ENCODE measurements at places on chromosomes 3 and 15. TPM values are rescaled to one million over a fixed set of nuclear protein-coding genes. Genes with fewer than 3 reads are reported as not detected.

GRCh38 chr15:101502572-101503295 is 13.2 kb upstream of the PCSK6 start:
- peak; percentile 57 for DNase-seq
- no peaks in the 10 kb centered on the region for H3K36me3 ChIP-seq
- H3K4me3 ChIP-seq, result no peak overlapping the region
- no peaks in the 10 kb centered on the region for H3K27me3 ChIP-seq

DNA sequence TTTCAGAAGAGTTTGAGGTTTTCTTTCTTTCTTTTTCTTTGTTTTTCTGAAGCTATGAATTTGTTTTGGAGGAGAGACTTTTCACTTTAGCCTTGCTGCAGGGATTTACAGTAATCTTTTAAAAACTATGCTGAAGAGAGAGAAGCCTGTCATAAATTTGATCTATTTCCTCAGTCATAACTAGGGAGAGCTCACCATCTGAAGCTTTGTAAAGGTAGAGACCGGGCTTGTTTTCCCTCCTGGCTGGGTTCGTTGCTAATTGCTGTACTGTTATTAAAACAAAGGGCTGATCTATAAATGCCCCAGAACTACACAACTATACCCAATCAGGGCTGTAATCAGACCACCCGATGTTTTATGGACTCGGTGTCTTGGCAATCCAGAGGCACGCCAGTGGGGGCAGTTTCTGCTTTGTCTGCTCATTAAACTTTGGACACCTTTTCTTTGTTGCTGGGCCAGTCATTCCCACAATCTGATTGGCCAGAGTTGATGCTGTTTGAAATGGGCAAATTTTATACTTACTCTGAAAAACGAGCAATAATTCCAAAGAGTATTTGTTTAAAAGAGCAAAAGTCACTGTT is 164.3 kb downstream of the CACNA1D start:
- no peaks in the 10 kb centered on the region for H3K27me3 ChIP-seq
- no peak overlapping the region for H3K4me3 ChIP-seq
- H3K36me3 ChIP-seq, result no peaks in the 10 kb centered on the region
- no peak for DNase-seq
- H3K27ac ChIP-seq, result no peak overlapping the region

- DNase-seq, result no peak
- H3K27ac ChIP-seq, result no peak overlapping the region
- H3K36me3 ChIP-seq, result no peaks in the 10 kb centered on the region
- H3K27me3 ChIP-seq, result no peaks in the 10 kb centered on the region
Measured at GRCh38 chr3:31709005-31709404, 176.3 kb downstream of the STT3B start.

GRCh38 chr3:170475092-170475685 is 56.5 kb downstream of the CLDN11 start:
- no peaks in the 10 kb centered on the region for H3K27me3 ChIP-seq
- H3K4me1 ChIP-seq, result peaks cover 20% of the 10 kb centered on the region
- no peak overlapping the region for H3K4me3 ChIP-seq
- DNase-seq, result no peak
- H3K36me3 ChIP-seq, result no peaks in the 10 kb centered on the region
- H3K27ac ChIP-seq, result no peak overlapping the region

DNA sequence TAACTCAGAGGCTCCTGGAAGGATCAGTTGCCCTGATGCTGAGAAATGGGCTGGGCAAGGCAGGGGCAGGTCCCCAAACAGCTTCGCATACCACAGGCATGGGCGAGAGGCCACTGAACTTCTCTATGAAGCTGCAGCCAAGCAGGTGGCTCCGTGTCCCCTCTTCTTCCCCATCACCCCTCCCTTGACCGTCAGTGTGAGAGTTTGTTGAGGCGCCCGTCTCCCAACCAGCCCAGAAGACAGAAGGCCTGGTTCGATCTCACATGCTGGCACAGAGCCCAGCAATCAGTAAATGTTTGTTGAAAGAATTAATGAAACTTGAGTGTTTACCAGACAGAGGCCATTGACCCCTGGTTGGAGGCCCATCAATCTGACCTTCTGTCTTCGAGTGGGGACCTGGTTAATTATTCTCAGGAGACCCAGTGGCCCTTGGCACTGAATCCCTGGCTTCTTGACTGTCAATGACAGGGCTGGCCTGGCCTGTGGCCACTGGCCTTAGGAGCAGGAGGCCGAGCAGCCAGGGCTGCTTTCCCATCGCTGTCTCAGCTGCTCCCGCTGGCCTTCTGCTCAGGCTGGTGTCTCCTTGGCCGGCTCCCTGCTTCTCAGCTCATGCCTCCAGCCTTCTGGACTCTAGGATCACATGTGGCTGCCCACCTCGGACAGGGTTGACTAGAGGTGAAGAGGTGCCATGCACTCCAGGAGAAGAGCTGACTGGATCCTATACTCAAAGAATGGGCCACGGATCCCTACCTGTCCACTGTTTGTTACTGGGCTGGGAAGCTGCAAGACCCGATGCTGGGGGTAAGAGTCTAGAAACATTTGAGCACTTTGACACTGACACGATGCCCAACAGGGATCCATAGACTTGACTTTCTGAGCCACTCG is 113.4 kb downstream of the ASB7 start:
- no peaks in the 10 kb centered on the region for H3K4me1 ChIP-seq
- no peaks in the 10 kb centered on the region for H3K36me3 ChIP-seq
- no peaks in the 10 kb centered on the region for H3K27me3 ChIP-seq

DNA sequence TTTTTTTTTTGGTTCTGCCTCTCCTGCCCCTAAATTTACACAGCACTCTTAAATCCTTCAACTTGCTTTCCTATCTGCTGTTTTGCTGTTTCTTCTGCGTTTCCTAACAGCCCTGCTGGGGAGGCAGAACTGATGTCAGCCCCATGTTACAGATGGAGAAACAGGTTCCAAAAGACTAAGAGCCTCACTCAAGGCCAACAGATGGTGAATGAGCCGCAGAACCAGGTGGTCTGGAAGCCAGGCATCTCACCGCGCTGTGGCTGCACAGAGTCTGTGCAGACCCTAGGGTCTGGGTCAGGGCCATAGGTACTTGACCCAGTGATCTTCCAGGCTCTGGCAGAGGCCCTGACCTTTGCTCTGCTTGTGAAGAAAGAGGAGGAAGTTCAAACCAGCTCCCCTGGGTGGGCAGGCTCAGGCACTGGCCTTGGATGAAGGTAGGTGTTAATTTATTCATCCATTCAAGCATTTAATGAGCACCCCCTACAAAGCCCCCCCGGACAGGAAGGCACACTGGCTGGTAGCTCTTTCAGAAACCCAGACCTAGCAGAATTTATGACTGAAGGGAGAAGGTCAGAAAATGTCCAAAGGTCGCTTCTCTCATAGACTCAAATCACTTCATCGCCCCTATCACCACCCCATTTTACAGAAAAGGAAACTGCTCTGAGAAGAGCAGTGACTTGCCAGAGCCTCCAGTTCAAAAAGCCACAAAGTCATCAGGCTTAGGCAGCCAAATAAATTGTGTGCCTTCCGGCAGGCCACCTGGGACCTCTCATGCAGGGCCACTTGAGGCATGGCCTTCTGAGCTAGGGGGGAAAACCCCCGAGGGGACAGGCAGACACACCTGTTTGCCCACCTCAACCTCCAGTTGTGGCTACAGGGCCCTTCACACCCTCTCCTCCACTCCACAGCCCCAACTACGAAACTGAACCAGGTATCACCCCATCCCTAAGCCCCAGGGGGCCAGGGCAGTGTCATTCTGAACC is 2.7 kb downstream of the CHDH start:
- H3K27ac ChIP-seq, result no peak overlapping the region
- peaks cover 11% of the 10 kb centered on the region for H3K4me1 ChIP-seq
- H3K4me3 ChIP-seq, result no peak overlapping the region

The TNFSF10 gene
- total RNA-seq, result not detected

- peaks cover 31% of the 10 kb centered on the region for H3K4me1 ChIP-seq
- no peak overlapping the region for H3K4me3 ChIP-seq
- H3K36me3 ChIP-seq, result no peaks in the 10 kb centered on the region
- no peak for DNase-seq
- H3K27me3 ChIP-seq, result no peaks in the 10 kb centered on the region
Measured at GRCh38 chr15:67946701-67947100, 106.9 kb upstream of the RNU6-1 start.

DNA sequence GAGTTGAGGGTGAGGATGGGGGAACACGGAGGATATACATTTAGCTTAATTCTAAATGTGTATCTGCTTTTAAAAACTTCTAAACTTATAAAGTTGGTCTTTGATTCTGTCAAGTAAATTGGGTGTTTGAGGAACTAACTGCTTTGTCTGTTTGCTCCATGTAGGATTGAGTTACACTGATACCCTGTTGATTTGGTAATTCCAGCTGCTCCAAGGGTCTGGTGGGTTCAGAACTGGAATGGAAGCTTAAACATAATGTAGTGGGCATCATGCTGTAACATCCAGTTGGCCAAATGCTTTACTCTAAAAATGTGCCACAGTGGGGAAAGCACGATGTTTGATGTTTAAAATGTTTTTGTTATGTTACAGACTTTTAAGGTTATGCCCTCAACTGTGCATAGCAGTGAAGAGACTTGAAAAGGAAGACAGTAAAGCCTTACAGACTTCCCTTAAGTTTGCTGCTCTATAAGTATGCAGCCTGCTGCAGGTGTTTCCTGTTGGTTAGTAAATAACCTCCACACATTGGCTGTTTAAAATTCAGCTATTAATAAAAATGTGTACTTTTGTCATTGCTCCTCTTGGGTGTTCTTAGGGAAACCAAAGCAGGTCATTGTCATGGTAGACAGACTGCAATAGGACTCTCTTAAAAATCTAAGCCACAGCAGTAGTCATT is 5.9 kb upstream of the EDEM1 start:
- no peak overlapping the region for H3K27ac ChIP-seq
- H3K4me1 ChIP-seq, result no peaks in the 10 kb centered on the region
- H3K36me3 ChIP-seq, result peaks cover 3% of the 10 kb centered on the region

The THAP10 gene
- total RNA-seq, result 8.0 TPM

The NRG4 gene
- 0.06 TPM for total RNA-seq

The C3orf52 gene
- 2.4 TPM for total RNA-seq

GRCh38 chr3:62809369-62809768 is 65.8 kb downstream of the CADPS start:
- no peaks in the 10 kb centered on the region for H3K36me3 ChIP-seq
- DNase-seq, result no peak
- no peak overlapping the region for H3K27ac ChIP-seq

- no peaks in the 10 kb centered on the region for H3K36me3 ChIP-seq
- DNase-seq, result no peak
- no peak overlapping the region for H3K4me3 ChIP-seq
- H3K27ac ChIP-seq, result no peak overlapping the region
Measured at GRCh38 chr3:64935971-64936370, 248.2 kb upstream of the ADAMTS9 start.
